ENCODE measurements at places on chromosomes 16 and 17.

- DNase-seq = no peak
These were observed 6.1 kb downstream of the DOK4 start for GRCh38 chr16:57479976-57480753.

GRCh38 chr16:49183911-49184310 lies 97.7 kb downstream of the CBLN1 start:
- no peak for DNase-seq

DNA sequence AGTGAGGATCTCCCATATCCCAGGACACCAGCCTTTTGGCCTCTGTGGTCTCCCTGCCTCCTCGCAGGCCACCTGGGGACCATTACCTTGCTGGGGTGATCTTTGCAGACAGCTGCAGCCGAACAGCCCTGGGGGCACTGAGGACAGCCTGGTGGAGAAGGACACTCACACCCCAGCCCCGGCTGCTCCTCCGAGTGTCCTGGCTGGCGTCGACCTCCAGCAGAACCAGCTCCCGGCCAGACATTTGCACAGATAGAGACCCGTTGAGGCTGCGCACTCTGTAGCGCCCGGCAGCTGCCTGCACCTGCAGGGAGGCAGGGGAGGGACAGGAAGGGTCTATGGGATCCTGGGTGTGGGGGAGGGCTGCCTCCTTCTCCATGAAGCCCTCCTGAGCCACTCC lies 90.3 kb downstream of the RMI2 start:
- DNase-seq = no peak

GRCh38 chr17:77592106-77592865 lies 366.2 kb upstream of the TNRC6C start:
- no peak for DNase-seq

- DNase-seq = no peak
These were observed 37.1 kb downstream of the AP1G1 start for GRCh38 chr16:71771571-71771970.

DNA sequence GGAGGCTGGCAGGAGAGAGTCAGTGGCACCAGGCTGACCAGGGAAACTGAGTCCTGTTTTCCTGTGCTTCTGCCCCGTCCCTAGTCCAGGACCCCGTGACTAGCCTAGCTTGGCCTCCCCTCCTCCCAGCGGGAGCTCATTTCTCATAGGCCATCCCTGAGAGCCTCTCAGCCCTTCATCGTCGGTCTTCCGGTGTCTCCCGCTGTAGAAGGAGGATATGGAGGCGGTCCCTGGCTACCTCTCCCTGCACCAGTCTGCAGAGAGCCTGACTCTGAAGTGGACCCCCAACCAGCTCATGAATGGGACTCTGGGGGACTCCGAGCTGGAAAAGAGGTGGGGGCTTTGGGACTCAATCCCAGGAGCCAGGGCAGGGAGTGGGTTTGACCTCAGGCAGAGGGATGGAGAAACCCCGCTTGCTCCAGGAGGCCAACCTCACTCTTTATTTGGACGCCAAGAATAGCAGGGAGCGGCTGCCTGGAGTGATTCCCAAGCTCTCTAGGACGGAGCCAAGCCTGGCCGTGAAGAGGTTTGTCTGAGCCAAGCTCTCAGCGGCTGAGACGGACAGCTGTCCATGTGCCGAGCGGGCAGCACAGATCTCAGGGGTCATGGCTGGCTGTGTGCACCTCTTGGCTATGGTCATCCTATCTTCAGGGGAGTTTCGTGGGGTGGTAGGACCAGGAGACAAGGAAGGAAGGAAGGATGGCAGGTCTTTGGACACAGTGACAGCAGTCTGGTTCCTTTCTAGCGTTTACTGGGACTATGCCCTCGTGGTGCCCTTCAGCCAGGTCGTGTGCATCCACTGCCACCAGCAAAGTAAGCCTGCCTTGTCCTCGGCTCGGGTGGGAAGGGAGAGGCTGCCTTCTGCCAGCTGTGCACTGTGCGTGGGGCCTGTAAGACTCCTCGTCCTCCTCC lies 26.8 kb downstream of the SGSM2 start:
- no peak for DNase-seq

- DNase-seq = no peak
These were observed 950.7 kb upstream of the RBFOX1 start for GRCh38 chr16:6381896-6382295.

- no peak for DNase-seq
These were observed 22.4 kb downstream of the SREBF1 start for GRCh38 chr17:17814162-17815061.

- DNase-seq = no peak
These were observed 422.8 kb downstream of the RBFOX1 start for GRCh38 chr16:7755347-7755882.

DNA sequence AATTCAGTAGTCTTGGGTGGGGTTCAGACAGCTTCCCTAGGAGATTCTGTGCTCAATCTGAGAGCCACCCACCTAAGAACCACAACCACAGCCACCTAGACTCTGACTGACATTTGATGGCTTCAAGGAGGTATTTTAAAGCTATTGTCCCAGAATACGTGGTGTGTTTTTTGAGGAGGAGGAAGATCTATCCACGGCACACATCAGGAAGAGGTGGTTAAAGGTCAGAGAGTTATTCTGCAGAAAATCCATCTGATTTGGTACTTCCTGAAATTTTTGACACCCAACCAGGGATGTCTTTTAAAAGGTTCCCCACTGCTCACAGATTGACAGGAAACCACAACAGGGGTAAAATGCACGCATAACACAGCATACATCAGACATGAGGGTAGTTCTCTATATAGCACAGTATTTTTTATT lies 25.1 kb downstream of the SMARCE1 start:
- DNase-seq = no peak

GRCh38 chr17:79438546-79439334 lies 172.1 kb downstream of the RBFOX3 start:
- no peak for DNase-seq

- DNase-seq = no peak
These were observed 14.6 kb upstream of the CIBAR2 start for GRCh38 chr16:85126705-85127378.

GRCh38 chr16:53282975-53283946 lies 151.0 kb upstream of the RBL2 start:
- no peak for DNase-seq

Measured in activated T-cell treated with anti-CD3 and anti-CD28 coated beads, Interleukin-2, amount 50 U/mL, for 72 hours (primary cell).